Amniotic epithelial cell (primary cell): ENCODE measurements at places on chromosomes 16 and 17.
A peak's percentile ranks its signal among the peaks of the same experiment; 100 is the strongest.

GRCh38 chr17:73342050-73342522 is 30.3 kb upstream of the CDC42EP4 start:
- DNase-seq = peak; percentile 92

DNA sequence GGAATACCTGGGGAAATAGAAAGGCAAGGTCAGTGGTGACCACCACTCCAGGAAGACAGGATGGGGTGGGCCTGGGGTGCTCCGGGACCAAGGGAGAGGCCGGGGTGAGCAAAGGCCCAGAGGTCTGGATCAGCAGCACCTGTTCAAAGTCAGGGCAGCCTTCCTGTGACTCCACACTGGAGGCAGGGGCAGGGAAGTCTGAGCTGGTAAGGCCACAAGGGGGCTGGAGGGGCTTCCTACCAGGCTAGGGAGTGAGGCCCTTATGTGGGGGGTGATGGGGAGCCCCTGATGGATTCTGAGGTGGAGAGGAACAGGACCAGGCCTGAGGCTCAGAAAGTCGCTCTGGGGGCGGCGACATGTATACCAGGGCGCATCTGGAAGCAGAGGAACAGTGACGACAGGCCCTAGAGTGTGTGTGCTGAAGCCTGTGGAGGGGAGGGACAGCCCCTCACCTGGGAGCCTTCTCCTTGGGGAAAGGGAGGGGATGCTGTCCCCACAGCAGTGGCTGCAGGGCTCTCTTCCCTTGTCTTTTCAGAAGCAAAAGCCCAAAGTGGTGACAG is 3.7 kb downstream of the C16orf78 start:
- no peak for DNase-seq

DNA sequence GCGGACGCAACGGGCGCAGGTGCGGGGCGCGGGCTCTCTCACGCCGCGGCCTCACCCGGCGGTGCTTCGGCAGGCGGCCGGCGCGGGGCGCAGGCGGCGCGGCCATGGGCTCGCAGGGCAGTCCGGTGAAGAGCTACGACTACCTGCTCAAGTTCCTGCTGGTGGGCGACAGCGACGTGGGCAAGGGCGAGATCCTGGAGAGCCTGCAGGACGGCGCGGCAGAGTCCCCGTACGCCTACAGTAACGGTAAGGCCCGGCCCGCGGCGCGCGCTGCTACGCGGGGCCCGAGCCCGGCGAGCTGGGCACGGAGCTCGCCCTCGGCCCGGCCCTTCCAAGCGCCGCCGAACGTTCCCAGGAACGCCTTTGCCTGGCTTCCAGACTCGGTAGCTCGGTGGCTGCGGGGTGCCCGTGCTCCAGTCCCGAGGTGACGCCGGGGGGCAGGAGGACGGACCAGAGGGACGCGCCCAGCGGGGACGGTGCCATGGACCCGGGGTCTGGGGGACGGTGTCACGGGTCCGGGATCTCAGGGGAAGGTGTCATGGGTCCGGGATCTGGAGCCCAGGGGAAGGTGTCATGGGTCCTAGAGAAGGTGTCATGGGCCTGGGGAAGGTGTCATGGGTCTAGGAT is 435 bp downstream of the RAB40C start:
- DNase-seq = peak; percentile 49

DNA sequence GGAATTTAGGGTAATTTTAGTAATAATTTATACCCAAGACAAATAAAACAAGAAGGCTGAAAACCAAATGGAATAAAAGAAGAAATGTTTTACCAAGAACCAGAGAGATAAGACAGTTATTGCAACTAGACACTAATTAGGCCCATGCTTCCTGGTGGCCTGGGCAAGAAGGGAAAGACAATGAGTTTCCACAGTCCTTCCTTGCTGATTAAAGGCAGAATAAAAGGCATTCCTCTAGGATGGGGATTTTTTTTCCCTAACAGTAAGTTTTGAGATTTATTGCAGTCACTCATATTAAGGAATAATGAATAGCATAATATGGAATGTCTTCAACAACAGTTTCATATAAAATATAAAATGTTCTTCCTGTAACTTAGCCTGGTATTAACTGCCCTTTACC is 41.5 kb downstream of the TOM1L2 start:
- no peak for DNase-seq

GRCh38 chr17:41393294-41393693 is 4.1 kb downstream of the KRT31 start:
- no peak for DNase-seq

- DNase-seq = no peak
Observed at GRCh38 chr17:9936095-9936494, 31.0 kb upstream of the RCVRN start.

DNA sequence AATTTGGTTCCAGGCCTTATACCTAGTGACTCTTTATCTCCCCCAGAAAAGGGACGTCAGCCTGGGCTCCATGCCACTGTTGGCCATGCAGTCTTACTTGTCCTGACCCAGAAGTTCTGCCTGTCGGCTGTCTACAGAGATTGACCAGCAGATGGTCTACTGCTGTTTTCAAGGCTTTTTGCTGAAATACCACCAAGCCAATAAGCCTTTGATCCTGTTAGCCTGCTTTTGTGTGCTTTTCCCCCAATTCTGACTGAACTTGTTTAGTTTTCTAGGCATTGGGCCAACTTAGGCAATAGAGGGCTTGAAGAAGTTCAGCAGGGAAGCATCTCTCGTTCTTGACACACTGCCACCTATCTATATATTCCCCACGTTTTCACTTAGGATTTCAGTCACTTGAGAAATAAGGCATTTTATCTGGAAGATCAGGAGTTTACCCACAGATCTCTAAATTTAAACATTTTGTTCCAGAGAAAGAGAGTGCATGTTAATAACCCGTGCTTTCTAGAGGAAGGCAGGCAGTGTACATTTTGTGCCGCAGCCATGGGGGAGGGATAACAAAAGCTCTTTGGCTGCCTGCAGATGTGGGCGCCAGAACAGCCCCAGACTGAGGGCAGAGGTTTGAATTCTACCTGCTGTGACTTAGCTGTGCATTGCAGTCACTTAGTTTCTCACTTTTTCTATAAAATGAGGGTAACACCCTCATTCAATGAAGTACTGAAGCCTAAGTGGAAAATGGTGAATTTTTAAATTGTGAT is 12.3 kb upstream of the CARMIL2 start:
- peak; percentile 81 for DNase-seq

GRCh38 chr17:64291268-64291851 is 28.3 kb upstream of the TEX2 start:
- DNase-seq = no peak

DNA sequence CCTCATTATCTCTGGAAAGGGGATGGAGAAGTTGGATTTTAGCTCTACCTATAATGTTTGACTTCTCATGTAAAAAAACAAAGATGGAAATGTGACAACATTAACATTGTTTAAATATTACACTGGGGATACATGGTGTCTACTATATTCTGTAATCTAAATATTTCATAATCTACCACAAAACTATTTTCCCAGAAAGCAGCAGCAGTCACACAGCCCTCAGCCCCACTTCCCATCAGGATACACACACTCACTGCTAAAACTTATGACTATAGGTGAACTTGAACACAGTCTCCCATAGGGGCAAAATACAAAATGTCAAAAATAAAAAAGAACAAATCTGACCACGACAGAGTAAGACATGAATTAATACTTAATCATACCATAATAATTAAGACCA is 95.7 kb downstream of the KANSL1 start:
- DNase-seq = peak; percentile 68

DNA sequence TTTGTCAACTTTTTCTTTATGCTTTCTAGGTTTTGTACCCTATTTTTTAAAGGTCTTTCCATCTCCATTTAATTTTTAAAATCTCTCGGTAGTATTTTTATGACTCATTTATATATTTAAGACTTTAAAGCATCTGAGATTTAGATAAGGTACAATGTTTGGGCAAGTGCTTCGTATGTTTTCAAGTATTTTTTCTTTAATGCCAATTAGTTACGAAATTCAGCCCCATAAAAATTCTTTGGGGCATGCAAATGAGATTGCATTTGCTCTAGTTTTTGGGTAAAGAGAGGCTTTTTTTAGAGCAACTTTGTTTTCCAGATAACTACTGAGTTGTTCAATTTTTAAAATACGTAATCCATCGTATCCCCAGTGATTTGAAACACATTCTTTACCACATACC is 65.3 kb upstream of the CRHR1 start:
- DNase-seq = peak; percentile 62

GRCh38 chr17:50053654-50053960 is 2.3 kb upstream of the ITGA3 start:
- DNase-seq = peak; percentile 85

DNA sequence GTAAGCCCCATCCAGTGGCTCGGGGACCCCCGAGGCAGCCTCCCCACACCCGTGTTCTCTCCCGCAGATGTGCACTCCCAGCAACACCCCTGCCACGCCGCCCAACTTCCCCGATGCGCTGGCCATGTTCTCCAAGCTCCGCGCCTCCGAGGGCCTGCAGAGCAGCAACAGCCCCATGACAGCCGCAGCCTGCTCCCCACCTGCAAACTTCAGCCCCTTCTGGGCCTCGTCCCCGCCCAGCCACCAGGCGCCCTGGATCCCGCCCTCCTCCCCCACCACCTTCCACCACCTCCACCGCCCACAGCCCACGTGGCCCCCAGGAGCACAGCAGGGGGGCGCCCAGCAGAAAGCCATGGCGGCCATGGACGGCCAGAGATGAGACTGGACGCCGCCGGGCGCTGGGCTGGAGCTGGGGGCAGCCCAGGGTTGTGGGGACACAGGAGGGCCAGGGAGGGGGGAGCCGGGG is 5.0 kb downstream of the UBALD2 start:
- DNase-seq = no peak

DNA sequence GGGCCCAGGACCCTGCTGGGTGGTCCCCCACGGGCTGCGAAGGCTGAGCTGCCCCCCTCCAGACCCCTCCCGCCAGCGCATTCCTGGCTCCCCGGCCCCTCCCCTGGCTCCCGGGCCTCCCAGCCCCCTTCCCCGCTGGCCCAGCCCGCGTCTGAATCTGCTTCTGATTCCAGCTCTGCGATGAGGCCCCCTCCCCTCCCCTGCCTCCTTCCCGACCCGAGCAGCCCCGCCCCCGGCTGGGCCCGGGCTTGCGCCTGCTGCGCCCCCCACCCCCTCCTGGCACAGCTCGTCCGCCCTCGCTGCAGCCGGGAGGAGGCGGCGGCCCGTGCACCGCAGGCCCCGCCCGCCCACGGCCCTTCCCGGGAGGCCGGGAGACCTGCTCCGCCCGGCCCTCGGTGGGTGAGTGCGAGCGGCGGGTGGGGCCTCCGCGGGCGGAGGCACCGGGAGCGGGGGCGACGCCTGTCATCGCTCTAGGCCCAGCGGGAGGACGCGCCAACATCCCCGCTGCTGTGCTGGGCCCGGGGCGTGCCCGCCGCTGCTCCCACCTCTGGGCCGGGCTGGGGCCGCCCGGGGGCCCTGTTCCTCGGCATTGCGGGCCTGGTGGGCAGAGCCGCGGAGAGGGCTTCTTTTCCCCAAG is at the start of gene NTN3:
Gene NTN3 (plus strand): TSS at position 282 of the 637 bp plus-strand sequence. CDS start 405 bp downstream, outside the sequence.
- DNase-seq = no peak
